Bronchial smooth muscle cell (primary cell): ENCODE measurements at places on chromosomes 16 and 17. TPM values are rescaled to one million over a fixed set of nuclear protein-coding genes. Genes with fewer than 3 reads are reported as not detected.

The VTN gene
- 0.09 TPM in 1 of 2 replicates, not detected in the other for total RNA-seq

The RNF167 gene
- total RNA-seq = 13.3 and 16.9 TPM in 2 replicates

The ARL4D gene
- total RNA-seq = 14.5 and 14.9 TPM in 2 replicates

The KRT25 gene
- total RNA-seq = not detected in 2 replicates

The RNF222 gene
- total RNA-seq = not detected in 2 replicates

The HBA1 gene
- total RNA-seq = not detected in 2 replicates

The ABCC11 gene
- total RNA-seq = 0.26 and 0.32 TPM in 2 replicates

The CORO6 gene
- 9.6 and 10.2 TPM in 2 replicates for total RNA-seq

The TBC1D3B gene
- total RNA-seq = 2.6 and 3.2 TPM in 2 replicates

The LAT gene
- 0.47 and 1.1 TPM in 2 replicates for total RNA-seq

The CCL16 gene
- not detected in 2 replicates for total RNA-seq

The TMUB2 gene
- 24.9 and 31.0 TPM in 2 replicates for total RNA-seq

The TBX6 gene
- total RNA-seq = 0.16 and 0.26 TPM in 2 replicates
